ENCODE measurements at places on chromosomes 12 and 14.

GRCh38 chr12:52097045-52097666 lies 17.7 kb downstream of the SMIM41 start:
- DNase-seq: no peak

DNA sequence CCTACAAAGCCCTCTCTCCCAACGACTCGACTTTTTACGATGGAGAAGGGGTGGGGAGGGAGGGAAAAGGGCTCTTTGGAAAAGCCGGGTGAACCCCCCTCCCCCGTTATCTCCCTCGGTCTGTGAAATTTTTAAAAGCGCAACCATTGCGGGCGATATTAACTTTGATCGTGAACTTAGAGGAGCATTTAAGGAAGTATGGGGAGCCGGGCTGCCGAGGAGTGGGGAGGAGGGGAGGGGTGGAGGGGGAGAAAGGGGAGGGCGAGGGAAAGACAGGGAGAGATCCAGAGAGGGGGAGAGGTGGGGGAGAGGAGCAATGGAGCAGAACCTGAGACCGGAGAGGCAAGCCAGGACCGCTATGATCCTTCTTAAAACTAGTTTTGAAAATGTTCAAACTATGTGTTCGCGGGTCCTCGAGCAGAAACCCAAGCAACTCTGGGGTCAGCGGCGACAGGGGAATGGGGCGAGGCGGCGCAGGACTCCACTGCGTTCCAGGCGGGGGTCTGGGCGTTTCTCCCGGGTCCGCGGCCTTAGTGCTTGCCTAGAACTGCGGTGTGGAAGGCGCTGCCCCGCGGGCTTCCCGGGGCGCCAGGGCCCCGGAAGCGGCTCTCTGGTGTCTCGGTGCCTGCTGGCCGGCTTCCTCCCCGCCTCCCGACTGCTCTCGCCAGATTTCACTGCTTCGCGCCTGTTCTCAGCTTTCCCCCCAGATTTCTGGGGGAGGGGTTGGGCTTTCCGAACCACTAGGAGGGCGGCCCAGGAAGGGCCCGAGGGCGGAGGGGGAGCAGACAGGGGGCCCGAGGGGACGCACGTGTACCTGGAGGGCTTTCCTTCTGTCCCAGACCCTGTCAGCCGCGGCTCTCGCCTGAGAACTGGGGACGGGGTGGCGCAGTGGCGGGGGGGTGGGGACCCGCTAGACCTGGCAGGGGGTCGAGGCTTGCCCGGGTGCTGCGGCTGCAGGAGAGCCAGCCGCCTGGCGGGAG lies at the start of gene HOTAIR:
HOTAIR (minus strand) TSS at position 871 of the 980 bp plus-strand sequence.
- DNase-seq: no peak

DNA sequence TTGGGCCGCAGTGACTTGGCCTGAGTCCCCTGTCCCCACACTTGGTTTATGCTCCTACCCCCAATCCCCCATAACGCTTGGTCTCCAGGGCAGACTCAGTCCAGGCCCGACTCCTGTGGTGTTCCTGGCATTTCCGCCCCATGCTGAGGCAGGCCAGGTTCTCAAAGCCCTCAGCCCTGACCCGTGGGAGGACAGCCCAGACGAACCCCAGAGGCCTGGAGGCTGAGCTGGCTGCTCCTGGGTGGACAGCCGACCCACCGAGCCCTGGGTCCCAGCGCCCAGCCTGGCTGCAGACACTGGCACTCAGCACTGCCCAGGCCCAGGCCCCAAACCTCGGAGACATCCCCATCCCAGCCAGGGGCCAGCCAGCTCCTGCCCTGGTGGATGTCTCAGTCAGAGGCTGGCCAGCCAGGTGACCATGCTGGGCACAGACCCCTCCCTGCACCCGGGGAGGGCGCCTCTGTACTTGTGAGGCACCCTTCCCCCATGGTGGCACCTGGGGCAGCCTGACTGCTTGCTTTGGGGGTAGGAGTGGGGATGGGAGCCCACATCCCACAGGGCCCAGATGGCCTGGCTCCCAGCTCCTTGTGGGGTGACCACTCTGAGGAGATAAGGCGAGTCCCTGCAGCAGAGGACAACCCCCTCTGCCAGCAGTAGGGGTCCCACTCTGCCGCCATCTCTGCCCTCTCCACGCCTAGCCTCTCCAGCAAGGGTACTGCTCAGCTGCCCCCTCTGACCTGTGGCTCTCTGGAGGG lies 1.4 kb downstream of the PLD4 start:
- DNase-seq: no peak

DNA sequence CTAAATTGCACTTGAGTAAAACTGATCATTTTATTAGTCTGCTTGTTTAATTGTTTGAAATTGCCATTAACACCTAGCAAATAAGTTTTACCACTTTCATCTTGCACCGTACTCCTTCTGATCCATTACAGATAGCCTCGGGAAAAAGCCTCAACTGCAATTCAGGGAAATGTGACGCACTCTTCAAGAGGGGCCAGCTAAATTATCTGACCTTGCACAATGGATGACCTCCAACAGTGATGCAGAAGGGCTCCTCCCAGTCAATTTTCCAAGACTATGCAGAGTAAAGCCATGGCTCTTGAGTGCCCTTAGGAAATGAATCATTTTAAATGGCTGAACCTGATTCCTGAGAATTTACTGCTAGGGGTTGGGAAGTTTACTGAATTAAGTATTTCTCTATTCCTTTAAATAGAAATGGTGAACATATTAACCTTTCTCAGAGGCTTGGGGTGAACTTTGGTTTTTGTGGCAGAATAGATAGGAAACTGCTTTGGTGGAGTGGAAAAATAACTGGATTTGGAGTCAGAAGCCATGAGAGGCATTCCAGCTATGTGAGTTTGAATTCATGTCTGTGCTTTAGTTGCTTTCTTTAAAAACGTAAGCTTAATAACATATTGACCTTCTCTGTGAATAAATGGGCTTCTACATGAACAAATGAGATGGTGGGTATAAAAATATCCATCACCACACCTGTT lies 64.8 kb upstream of the OVCH1 start:
- no peak for DNase-seq

- DNase-seq: no peak
Observed at GRCh38 chr12:64253356-64253755, 31.3 kb upstream of the KICS2 start.

- peak; percentile 34 for DNase-seq
Observed at GRCh38 chr14:88551094-88551870, 3.5 kb downstream of the PTPN21 start.

GRCh38 chr12:106994579-106995220 lies 7.8 kb upstream of the MTERF2 start:
- no peak for DNase-seq

GRCh38 chr14:65751510-65751909 lies 339.0 kb downstream of the FUT8 start:
- no peak for DNase-seq

DNA sequence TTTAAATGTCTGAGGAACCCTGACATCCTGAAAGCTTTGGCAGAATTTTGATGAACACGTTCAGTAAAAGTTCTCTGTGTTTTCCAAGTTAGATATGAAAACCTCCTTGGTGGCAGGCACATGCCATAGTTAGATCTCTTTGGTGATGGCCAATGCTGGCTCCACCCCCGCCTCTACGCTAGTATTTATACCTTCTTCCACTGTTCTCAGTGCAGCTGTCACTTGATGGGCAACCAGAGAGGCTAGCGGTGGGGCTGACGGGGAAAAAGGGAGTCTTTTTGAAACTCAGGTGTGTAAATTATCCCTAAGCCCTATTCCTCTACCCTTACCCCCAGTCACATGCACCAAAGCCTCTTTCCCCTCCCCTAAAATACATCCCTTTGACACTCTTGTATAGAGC lies 32.1 kb downstream of the PPP1R36 start:
- DNase-seq: no peak

DNA sequence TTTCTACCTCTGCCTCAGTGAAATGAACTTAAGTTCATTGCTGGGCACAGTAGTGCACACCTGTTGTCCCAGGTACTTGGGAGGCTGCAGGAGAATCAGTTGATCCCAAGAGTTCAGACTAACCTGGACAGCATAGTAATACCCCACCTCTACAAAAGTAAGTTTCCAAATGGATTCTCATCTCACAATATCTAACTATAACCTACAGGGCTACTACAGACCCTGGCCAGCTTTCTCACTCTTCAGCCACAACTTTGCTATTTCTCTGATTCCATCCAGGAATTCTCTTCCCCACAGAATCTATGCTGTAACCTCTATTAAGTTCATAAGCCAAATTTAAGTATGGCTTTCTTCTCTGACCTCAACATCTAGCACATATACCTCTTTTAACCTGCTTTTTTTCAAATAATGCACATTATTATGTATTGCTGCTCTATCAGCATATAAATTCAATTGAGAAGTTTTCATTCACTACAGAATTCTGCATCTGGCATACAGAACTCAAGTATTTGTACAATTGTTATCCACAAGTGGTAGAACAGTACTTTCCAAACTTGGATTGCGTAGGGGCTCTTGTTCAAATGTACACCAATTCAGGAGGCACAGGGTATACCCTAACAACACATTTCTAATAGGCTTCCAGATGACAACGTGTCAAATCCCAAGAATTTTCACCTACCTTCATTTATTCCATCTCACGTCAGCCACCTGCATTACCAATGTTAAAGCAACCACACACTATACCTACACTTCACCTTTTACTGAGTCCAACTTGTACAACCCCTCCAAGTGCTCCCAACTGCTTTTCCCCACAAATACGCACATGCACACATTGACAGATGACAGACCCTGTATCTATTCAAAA lies 3.8 kb downstream of the RPS29 start:
- no peak for DNase-seq

GRCh38 chr14:65456247-65456646 lies 43.7 kb downstream of the FUT8 start:
- no peak for DNase-seq

DNA sequence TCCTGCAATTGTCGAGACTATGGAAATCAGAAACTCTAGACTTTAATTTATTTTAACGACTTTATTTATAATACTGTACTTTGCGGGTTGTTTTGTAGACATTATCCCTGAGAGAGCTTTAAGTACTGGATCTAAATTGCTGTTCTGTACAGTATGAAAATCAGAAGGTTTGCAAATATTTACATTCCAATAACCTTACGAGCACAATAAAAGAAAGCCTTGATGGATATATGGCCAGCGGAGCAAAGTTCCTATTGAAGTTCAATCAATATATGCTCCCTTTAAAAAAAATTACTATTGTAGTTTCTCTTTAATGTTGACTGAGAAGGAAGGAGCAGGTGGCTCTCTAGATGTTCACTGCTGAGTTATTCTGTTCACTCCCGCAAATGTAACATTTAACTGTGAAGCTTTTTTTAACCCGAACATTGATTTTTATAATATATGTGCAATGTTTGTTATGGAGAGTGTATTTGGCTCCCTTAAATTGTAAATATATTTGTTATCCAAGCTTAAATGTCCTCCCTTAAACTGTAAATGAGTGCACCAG lies 235.3 kb downstream of the PLCZ1 start:
- DNase-seq: no peak

DNA sequence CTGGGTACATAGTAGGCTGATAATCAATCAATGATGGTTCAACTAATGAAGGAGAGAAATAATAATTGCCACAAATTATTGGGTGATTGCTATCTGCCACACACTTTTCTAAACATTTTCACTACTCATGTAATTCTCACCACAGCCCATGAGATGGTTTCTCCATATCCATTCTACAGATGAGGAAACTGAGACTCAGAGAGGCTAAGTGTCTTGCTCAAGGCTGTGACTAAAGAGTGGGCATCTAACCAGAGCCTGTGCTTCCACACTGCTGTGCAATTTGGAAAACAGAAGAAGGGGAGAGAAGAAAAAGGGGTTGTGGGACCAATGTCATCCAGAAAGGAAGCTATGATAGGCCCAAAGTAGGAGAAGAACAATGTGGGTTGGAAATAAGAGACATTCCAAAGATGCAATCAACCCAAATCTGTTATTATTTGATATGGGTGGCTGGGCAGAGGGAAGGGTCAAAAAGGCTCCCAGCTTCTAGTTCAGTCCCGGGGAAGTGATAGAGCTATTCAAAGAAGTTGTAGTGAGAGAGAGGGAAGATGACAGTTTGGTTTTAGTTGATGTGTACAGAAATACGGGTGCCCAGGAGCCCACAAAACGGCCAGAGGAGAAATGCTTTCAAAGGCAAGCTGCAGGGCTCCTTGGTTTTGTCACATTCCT lies 483 bp upstream of the NR1H4 start:
- no peak for DNase-seq

DNA sequence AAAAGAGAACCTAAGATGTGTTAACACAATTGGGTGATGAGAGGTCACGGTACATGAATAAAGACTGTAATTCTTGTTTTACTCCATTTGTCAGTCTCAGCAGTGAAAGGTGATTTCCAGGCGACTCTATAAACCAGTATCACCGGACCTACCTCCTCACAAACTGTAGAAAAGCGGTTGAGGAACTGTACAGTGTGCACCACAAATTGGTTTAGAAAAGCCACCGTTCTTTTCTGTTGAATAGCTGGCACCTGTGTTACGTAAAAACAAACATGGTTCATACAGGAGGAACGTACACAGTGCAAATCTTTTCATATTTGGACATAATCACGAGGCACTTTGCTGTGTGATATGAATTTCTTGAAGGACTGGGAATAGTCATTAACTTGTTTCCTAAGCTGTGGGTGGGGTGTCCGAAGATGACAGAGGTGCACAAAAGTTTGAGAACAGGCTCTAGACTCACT lies 663 bp downstream of the WASHC3 start:
- no peak for DNase-seq

All from CD4-positive, alpha-beta T cell treated with Interferon gamma for 1 hour (primary cell).